M059J (cell line): ENCODE measurements at places on chromosomes 5 and 9.

GRCh38 chr9:38018958-38019602, 49.9 kb downstream of the SHB start:
- peak; percentile 89 for DNase-seq

- DNase-seq: no peak
Measured at GRCh38 chr5:133789428-133789827, 177.1 kb upstream of the FSTL4 start.

GRCh38 chr5:177309351-177310191, 2.1 kb downstream of the MXD3 start:
- peak; percentile 70 for DNase-seq

DNA sequence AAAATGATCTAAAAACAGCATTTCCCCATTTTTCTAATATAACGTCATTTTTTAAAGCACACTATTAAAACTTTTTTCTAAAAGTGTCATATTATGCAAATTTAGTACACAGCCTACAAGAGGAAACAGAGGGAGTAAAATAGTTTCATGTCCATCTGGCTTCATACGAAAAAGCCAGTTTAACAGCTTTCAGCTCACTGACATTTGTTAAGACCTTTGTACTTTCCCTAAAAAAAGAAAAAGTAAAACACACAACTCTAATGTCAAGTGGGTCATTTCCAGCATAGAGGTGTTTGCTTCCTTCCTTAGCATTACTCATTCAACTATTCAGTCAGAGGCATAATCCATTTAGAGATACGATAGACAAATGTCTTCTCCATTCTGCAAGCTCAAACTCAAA, 49.4 kb downstream of the ABHD17B start:
- DNase-seq: no peak

- no peak for DNase-seq
Measured at GRCh38 chr9:127885508-127886281, 8.2 kb upstream of the AK1 start.

GRCh38 chr5:56447232-56447631, 214.1 kb upstream of the ANKRD55 start:
- DNase-seq: no peak

- DNase-seq: peak; percentile 27
Measured at GRCh38 chr5:127758766-127759283, 55.6 kb downstream of the CCDC192 start.

DNA sequence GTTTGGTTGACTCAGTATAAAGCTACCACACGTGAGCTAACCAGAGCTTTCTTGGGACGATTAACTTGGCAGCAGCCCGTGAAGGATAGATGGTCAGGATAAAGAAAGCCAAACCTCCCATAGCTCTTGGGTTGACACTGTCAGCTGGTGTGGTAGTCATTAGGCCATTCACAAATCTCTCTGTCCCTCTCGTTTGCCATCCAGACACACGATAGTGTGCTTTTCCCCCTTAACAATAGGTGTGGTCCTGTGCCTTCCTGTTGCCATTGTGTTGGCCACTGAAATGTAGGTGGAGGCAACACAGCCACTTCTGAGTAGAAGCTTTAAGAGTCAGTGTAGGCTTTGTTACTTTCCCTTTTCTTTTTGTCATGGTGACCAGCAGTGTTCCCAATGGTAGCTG, 11.7 kb downstream of the OR13J1 start:
- DNase-seq: no peak

DNA sequence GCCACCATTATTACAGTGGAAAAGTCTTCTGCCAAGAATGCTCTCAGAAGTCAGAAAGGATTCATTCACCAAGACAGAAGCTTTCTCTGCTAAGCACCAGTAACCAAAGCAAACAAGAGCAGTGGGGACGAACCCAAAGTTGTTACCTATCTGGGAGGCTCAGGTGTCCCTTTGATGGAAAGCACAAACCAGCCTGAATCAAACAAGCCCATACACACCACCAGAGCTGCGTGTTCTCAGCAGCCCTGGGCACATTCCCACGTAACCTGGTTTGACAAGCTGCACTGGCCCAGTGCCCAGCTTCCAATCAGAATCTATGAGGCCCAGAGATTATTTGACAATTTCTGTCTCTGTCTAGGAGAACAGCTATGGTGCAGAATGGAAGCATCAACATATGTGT, 252.6 kb downstream of the ACTL7B start:
- DNase-seq: no peak

- DNase-seq: no peak
Measured at GRCh38 chr5:175035882-175036533, 311.6 kb downstream of the MSX2 start.

DNA sequence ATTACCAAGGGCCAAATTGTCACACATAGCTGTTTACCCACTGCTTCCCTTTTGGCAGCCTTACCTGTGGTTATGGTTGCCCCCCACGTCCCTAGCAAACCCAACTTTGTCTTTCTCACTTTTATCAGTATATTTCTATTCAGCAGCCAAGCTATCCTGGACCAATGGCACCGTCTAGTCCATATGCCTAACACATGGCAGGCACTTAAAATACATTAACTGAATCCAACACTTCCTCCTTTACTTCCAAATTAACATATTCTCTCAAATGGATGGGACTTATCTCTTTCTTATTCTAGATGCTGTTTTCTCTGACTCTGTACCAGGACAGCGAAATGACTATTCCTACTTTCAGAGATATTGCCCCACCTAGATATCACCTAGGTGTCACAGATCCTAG, 50.9 kb upstream of the SLC44A1 start:
- DNase-seq: no peak

DNA sequence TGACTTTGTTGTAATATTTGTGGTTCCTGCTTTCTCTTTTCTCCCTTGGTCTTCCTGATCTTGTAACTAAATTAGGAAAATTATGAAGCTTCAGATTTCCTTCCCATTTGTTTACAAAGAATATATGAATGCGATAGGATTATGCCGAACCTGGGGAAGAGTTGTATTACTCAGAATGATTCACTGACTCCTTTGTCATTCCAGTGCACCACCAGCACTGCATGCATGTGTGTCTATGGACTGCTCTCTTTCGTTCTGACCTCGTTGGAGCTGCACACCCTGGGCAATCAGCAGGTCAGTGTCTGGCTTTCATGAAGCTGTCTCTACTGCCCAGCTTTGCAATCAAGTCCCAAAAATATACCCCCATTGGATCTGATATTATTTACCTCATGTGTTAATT, 25.5 kb downstream of the NUP188 start:
- peak; percentile 80 for DNase-seq

- no peak for DNase-seq
Measured at GRCh38 chr9:127912882-127913281, 4.0 kb downstream of the ST6GALNAC4 start.

- no peak for DNase-seq
Measured at GRCh38 chr5:57736716-57737115, 254.1 kb upstream of the ACTBL2 start.

DNA sequence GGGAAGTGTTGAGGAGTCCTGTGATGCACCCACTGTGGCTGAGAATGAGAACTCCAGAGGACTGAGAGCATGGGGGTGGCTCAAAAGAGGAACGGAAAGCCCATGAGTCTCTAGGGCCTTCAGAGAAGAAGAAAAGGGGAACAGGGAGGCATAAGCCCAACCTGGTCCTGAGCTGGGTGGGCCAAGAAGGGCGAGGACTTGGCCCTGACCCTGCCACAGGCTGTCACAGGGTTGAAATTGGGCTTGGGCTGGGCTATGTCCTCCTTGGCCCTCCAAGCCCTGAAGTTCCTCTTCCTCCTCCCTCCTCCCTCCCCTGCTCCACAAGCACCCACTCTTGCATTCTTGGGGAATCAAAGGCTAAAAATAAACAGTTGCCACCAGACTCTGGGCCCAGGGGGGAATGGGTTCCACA, 49.3 kb upstream of the PPARGC1B start:
- no peak for DNase-seq

GRCh38 chr5:4145511-4145910, 549.9 kb downstream of the IRX1 start:
- DNase-seq: no peak

DNA sequence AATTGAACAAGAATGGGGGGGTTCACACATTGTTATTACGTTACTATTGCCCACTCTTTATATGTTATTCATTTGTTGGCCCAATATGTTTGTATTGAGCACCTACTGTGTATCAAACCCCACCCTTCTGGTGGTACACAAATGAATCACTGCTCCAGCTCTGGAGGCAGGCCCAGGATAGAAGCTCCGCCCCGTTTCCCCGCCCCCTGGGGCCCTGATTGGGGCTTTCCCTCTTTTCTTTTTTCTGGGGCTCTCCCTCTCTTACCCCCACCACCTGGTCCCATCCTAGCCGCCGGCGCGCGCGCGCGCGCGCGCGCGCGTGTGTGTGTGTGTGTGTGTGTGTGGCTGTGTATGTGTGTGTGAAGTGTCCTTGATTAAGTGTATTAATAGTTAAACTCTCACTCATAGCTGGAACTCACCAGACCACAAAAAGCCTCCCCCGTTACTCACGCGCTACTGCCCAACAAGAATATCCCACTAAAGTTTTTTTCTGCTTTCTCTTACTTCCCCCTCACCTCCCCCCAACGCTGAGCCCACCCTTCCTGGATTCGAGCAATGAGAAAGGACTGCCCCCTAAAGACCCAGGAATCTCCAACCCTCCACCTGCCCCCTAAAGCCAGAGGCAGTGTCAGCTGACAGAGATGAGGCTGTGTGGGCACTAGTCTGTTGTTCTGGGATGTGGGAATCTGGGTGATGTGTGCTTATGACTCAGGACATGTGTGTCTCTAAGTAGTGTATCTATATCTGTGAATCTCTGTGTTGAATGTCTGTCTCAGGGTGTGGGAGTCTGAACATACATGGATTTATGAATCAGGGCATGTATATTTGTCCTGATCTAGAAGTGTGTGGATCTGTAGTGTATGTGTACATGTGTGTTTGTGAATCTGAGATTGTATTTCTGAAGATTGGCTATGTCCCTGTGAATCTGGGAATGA, 4.0 kb downstream of the CXXC5 start:
- DNase-seq: peak; percentile 86

DNA sequence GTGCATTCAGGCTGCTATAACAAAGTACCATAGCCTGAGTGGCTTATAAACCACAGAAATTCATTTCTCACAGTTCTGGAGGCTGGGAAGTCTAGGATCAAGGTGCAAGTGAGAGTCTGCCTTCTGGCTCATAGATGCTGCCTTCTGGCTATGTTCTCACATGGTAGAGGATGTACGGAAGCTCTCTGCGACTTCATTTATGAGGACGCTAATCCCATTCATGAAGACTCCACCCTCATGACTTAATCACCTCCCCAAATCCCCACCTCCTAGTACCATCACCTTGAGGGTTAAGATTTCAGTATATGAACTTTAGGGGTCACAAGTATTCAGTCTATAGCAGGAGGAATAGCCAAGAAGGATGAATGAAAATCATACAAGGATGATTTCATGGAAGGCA, 37.3 kb upstream of the KCNIP1 start:
- no peak for DNase-seq

GRCh38 chr5:34627794-34628193, 28.3 kb upstream of the RAI14 start:
- DNase-seq: peak; percentile 85

GRCh38 chr9:113511856-113512761, 48.6 kb downstream of the RGS3 start:
- peak; percentile 77 for DNase-seq

DNA sequence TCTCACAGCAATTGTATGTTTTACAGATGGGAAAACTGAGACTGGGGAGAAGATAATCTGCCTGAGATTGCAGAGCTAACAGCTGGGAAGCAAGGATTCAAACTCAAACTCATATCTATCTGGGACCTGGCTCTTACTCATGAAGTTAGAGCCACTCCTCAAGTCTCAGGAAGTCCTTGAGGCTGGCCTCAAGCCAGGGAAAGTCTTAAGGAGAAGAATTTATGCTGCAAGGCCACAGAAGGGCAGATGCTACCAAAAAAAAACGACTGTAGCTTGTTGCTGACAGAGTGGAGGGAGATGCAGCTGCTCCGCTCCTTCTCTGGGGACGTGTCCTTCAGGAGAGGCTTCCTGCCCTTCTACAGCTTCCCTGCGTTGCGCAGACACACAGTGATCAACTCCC, 39.8 kb downstream of the BARHL1 start:
- DNase-seq: peak; percentile 65

DNA sequence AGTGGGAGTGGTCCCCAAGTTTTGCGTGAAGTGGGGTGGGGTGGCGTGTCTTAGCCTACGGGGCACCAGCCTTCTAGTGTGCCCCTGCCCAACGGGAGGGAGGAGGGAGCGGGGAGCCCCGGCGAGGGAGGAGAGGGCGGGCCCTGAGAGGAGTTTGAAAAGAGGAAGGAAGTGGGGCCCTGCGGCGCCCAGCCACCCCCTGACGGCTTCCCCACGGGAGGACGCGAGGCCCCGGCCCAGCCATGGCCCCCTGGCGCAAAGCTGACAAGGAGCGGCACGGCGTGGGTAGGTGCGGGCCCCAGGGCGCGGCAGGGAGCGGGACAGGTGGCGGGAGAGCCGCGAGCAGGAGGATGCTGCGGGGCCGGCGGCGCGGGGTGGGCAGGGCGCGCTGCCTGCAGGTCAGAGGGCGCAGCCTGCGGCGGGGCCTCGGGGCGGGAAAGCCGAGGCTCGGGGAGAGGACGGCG, at the start of gene DOCK2:
Gene DOCK2, plus strand, starts transcription at position 191 of the 464 bp plus-strand sequence. Its CDS starts 52 bp downstream, at position 243.
- no peak for DNase-seq

GRCh38 chr9:112028242-112029221, 131.9 kb downstream of the UGCG start:
- DNase-seq: peak; percentile 90

DNA sequence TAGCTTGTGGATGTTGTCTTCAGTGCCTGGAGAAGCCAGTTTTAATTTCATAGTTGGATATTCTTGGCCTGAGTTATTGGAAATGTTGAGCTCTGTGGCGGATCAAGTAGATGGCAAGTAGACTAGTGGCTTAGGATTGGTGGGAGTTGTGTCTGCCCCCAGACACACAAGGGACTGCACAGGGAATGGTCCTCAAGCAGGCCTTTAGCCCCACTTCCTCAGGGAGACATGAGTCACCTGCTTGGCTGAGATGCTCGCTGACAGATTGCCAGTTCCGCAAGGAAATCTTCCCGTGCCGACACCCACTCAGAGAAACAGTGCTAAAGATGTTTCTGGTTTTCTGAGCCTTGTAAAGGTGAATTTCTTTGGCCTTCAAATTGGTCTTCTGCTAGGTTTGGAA, 18.8 kb upstream of the CATSPER3 start:
- DNase-seq: peak; percentile 25
